ENCODE measurements at places on chromosomes 3 and 15.

GRCh38 chr15:67307156-67307555 lies 52.6 kb downstream of the IQCH start:
- H3K4me1 ChIP-seq = no peaks in the 10 kb centered on the region
- no peaks in the 10 kb centered on the region for H3K27me3 ChIP-seq
- H3K27ac ChIP-seq = no peak overlapping the region
- no peaks in the 10 kb centered on the region for H3K36me3 ChIP-seq
- no peak overlapping the region for H3K4me3 ChIP-seq

DNA sequence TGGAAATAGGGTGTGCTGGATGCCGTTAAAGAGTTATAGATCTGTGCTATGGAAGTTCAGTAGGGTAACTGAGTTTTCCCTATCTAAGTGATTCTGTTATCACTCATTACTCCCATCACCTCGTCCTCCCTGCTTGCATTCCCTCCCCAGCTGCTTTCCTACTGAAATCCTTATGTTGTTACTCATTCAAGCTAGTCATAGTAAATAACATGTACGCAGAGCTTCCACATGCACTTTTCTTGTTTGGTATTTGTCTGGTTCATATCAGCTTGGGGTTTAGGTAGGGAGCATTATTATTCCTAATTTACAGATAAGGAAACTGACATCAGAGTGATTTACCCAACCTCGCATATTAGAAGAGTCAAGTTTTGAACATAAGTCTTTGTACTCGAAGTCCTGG lies 135.1 kb downstream of the HCN4 start:
- H3K36me3 ChIP-seq = peaks cover 12% of the 10 kb centered on the region
- DNase-seq = no peak
- H3K27ac ChIP-seq = no peak overlapping the region
- peaks cover 6% of the 10 kb centered on the region for H3K4me1 ChIP-seq
- no peaks in the 10 kb centered on the region for H3K27me3 ChIP-seq

- H3K27me3 ChIP-seq = no peaks in the 10 kb centered on the region
- no peak for DNase-seq
- H3K4me1 ChIP-seq = peaks cover 14% of the 10 kb centered on the region
- H3K27ac ChIP-seq = peak overlapping the region; percentile 37
- H3K36me3 ChIP-seq = peaks cover 2% of the 10 kb centered on the region
- H3K4me3 ChIP-seq = no peak overlapping the region
Observed at GRCh38 chr3:56704706-56705105, 21.6 kb upstream of the TASOR start.

DNA sequence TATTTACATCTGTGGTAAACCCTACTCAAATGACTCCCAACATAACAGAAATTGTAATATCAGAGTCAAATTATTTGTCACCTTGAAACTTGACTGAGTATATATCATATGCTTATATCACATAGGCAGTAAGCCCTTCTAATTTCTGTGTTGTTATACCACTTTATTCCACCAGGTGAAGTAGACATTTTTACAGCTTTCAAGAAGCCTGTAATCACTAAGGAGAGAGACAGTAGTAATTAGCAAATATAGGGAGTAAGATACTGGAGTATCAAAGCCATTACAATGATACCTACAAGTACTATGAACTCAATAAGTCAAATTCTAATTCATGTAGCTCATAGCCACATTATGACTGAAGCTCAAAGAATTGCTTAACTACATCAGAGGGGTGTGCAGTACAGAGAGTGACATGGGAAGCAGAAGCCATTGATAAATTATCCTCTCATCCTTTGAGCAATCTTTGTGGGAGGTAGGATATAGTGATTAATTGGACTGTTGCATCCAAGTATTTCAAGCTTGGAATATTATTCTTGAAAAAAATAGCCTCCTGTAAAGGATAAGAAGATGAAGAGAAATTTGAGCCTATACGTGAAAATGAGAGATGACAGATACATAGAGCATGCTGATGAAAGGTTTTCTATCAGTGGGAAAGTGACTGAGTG lies 1005.9 kb downstream of the ZPLD1 start:
- no peak for DNase-seq
- H3K27ac ChIP-seq = no peak overlapping the region
- no peaks in the 10 kb centered on the region for H3K36me3 ChIP-seq
- H3K27me3 ChIP-seq = no peaks in the 10 kb centered on the region
- no peak overlapping the region for H3K4me3 ChIP-seq

GRCh38 chr15:33454996-33455395 lies 144.2 kb downstream of the RYR3 start:
- H3K4me1 ChIP-seq = no peaks in the 10 kb centered on the region
- peaks cover 9% of the 10 kb centered on the region for H3K27me3 ChIP-seq
- H3K36me3 ChIP-seq = no peaks in the 10 kb centered on the region
- no peak overlapping the region for H3K27ac ChIP-seq
- DNase-seq = no peak

DNA sequence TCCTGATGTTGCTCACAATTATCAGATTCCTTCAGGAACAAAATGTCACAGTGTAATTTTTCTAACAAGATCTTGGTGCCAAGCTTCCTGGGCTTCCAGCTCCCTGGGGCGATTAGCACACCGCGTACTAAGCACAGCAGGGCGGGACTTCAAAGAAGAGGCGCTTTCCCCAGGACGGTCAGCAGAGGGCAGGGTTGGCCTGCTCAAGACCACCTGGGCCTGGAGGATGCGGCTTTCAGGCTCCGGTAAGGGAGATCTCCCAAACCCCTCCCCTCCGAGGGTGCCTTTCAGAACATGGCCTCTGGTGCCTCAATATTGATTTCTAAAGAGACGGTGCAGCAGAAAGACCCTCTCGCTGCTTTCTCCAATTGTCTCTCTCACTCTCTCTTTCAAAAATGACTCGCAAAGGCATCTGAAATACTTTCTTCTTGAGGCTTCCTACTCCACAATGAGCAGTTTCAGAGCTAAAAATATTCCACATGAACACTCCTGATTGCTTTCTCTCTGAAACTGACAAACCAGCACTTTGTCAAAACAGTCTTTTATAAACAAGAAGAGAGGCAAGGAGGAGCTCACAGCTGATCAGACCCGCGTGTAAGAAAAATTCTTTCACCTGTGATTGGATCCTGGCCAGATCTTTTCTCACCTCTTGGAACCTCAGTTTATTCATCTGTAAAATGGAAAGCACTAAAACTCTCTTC lies 154.0 kb downstream of the ADAMTS9 start:
- H3K27me3 ChIP-seq = peaks cover 29% of the 10 kb centered on the region
- H3K4me3 ChIP-seq = no peak overlapping the region
- no peaks in the 10 kb centered on the region for H3K36me3 ChIP-seq
- no peak for DNase-seq
- H3K4me1 ChIP-seq = peaks cover 3% of the 10 kb centered on the region
